ENCODE measurements at places on chromosomes 4 and X.

DNA sequence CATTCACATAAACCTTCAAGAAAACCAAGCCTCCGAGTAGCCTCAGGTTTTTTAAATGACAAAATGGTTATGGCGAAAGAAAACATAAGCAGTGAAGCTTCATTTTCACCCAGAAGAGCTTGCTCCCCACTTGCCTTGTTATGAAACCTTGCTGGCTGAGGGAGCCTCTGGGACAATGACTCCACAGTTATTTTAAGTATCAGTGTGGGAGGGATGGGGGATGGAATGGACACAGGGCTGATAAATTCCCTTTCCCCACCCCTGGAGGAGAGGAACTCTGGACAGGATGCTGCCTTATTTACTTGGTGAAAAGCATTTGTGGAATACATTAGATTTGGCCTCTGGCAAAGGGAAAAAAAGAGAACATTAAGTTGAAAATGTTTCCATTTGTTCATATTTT lies 220.7 kb upstream of the CNKSR2 start:
- DNase-seq, result no peak

DNA sequence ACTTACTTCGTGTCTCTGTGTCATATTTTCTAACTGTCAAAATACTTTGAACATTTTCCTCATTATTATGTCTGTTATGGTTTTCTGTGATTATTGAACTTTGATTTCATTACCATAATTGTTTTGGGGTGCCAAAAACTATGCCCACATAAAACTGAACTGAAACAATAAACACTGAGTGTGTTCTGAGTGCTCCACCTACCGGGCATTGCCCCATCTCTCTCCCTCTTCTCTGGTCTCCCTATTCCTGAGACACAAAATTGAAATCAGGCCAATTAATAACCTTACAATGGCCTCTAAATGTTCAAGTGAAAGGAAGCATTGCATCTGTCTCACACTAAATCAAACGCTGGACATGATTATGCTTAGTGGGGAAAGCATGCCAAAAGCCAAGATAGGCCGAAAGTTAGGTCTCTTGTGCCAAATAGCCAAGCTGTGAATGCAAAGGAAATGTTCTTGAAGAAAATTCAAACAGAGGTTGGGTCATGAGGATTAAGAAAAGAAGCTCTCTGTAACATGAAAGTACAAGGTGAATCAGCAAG lies 972.3 kb downstream of the PCDH7 start:
- DNase-seq, result no peak

- no peak for DNase-seq
Measured at GRCh38 chr4:47654972-47655693, 170.1 kb downstream of the ATP10D start.

DNA sequence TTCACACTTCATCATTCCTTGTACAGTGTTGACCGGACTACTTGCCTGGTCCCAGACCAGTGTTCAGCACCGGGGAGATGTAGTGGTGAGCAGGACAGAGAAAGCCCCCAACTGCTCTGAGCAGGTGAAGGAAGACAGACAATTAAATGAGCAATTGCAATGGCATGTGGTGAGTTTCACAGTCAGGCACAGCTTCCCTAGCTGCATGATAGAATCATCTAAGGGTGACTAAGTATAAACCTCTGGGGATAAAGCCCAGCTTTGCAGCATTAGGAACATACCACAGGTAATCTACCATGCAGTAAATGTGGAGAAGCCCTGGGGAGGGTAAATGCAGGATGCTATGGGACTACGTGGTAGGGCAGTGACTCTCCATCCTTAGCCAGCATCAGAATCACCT lies 47.8 kb downstream of the TMA16 start:
- no peak for DNase-seq

DNA sequence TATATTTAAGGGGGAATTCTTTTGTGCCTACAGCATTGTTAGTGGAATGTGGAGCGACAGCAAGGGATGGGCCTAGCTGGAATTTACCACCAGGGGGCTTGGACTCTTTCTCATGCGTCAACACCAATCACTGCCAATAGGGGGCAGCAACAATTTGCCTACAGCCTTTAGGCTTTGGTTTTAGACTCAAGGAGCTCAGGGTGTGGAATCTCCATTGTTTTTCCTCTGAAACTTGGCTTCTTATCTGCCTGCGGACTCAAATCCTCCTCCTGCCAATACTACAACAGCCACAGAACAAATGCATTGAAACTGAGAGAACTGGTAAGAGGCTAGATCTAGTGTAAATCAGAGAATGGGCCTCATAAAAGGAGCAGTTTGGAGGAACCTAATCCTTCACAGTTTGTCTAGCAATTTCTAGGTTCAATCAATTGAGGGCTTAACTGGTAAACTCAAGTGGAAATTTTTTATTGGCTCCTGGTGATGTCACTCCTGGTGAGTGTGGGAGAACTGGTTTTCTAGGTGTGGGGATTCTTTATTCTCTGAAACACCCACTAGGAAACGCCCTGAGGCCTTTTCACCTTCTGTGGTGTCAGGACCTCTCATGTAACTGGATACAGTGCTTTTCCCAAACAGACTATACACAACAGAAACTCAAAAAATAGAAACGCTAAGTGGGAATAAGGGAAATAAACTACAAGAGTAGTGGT lies 27.9 kb upstream of the TMSB4X start:
- DNase-seq, result peak; percentile 55

DNA sequence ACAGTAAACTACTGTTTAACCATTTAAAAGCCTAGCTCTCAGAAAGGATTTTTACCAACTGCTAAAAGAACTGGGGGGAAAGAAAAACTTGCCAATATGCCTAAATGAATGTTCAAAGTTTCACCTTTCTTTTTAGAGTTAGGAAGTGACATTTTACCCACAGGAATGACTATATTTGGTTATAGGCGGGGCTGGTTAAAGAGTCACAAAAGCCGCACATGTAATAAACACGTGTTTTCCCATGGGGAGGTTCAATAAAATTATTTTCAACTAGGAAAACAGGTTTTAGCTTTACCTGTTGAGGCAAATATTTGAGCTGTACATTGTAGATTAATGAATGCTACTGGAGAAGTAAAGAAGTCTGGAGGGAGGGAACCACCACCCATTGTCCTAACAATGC lies 41.6 kb upstream of the UGDH start:
- no peak for DNase-seq

GRCh38 chrX:121120690-121121605 lies 73.5 kb downstream of the GLUD2 start:
- no peak for DNase-seq

DNA sequence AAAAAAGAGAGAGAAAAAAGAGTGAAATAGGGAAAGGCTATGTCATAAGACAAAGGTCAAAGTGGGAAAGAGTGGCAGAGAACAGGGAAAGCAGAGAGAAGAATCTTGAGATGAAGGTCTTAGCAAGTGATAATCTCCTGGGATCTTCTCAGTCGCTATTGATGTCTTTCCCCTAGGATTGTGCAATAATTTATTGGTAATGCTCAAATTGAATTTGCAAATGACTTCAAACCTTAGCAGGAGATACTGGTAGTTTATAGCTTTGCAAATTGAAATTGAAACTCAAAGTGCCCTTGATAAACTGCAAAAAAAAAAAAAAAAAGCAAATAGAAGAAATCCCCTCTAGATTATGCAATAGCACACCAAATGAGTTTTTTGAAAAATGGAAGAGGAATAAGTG lies 45.7 kb upstream of the MID1 start:
- no peak for DNase-seq

DNA sequence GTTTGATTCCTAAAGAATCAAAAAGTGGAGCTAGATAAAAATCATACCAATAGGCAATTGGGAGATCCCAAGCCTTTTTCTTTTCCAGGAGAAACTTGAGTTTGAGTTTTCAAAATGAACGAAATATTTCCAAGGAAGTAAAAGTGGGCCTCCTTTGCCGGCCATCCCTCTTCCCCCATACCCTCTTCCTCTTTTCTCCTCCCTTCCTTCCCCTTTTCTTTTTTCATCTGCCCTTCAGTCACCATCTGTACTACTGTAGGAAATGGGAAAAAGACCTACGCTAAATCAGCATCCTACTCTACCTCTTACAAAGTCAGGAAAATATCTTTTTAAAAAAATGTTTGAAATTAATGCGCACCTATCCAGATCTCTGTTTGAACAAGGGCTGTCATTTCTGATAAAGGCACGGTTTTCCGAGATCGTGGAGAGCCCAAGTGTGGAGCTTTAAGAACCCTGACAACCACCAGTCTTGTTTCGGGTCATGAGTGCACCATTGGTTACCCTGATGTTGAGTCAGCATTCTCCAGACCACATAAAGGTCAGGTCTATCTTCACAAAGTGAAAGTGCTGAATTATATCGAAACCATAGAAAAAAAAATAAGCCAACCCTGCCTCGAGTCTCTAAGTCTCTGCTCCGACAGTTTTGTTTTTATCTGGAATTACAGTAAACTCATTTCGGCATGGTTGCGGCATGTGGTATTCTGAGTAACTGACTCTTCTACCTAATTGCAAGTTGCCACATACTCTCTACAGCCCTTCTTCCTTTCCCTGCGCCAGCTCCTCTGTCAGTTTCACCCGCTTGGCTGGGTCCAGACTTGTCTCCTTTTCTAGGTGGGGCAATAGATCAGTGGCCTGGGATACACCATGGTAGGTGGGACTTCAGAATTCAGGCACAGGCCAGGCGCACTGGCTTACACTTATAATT lies 140.2 kb upstream of the KLF3 start:
- DNase-seq, result no peak

DNA sequence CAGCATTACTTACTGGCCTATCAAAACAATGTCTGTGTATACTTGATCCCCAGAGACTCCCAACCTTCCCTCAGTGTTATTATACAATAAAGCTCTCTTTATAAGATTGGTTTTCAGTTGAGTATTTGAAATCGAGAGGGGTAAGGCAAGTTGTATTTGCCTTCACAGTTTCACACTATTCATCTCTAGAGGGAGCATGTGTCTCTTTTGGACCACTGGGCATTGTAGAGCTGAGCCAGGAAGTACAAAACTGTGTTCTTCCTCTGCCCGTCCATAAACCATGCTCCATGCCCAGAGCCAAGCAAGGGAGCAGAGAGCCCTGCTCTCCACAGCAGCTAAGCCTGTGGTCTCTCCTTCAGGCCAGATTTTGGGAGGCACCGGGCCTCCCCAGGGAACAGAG lies 61.5 kb upstream of the HHIP start:
- no peak for DNase-seq

GRCh38 chr4:108355186-108355901 lies 186.6 kb upstream of the LEF1 start:
- DNase-seq, result no peak

- DNase-seq, result no peak
Measured at GRCh38 chr4:138190452-138190858, 51.7 kb downstream of the SLC7A11 start.

DNA sequence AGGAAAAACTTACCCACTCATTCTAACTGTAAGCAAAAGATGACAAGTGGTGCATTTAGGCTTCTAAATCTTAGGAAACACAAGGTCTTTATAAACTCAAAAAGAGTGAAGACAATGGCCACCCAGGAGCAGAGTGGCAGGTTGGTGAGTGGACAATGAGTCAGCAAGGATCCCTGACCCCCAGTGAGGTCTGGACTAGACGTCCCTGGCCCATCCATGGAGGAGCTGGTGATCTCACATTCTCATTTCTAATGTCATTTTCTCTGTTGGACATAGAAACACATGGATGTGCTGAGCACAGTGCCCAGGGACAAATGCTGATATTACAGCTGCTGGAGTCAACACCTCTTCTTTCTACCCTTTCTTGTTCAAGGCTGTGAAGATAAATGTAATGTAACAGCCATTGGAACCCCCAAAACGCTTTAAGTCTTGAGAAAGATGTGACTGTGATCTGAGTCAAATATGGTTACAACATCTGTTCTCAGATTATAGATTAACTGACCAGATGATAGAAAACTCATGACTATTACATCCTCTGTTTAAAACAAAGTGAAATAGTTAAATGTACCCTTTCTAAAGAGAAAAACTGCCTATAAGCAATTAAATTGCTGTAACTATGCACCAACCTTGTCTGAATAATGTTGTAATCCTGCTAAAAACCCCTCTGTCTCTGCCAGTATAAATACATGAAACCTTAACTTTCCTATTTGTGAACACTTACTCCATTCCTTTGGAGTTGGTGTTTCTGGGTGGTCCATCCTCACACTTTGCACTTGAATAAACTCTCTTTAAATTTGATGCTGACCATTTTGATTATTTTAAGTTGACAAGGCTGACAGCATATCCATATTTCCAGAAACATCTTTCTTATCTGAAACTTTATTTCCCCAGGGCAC lies 92.7 kb downstream of the USP46 start:
- no peak for DNase-seq
